ENCODE measurements at places on chromosomes 2 and 18. TPM values are rescaled to one million over a fixed set of nuclear protein-coding genes. Genes with fewer than 3 reads are reported as not detected.

Gene UGT1A3
- not detected for total RNA-seq

Gene TPGS2
- total RNA-seq = 95.8 TPM

Gene SDC1
- total RNA-seq = 14.4 TPM

Gene TGFA
- total RNA-seq = 0.56 TPM

Gene UGT1A10
- total RNA-seq = not detected

Gene PROM2
- under 0.01 TPM for total RNA-seq

Gene DNAH7
- total RNA-seq = 0.19 TPM

Gene OTOF
- total RNA-seq = 0.19 TPM

Gene VWA3B
- total RNA-seq = not detected

Gene INO80B
- total RNA-seq = 7.1 TPM

Gene FTCDNL1
- total RNA-seq = 2.1 TPM

Gene RTTN
- total RNA-seq = 12.4 TPM

Gene ATOH8
- total RNA-seq = 28.2 TPM

Gene KIF1A
- not detected for total RNA-seq

Gene MRPL30
- total RNA-seq = 32.4 TPM

Gene MARS2
- total RNA-seq = 2.3 TPM

Gene SLC38A11
- total RNA-seq = 0.28 TPM

Gene SOWAHC
- total RNA-seq = 13.8 TPM

Gene SERPINB10
- not detected for total RNA-seq

Gene ICOS
- total RNA-seq = not detected

Gene SERPINB13
- not detected for total RNA-seq

Gene GAREM1
- 3.9 TPM for total RNA-seq

Gene ERICH2
- total RNA-seq = not detected

Gene IMP4
- 163 TPM for total RNA-seq

Gene ANKRD30BL
- not detected for total RNA-seq

Gene EPB41L5
- 8.1 TPM for total RNA-seq

Gene TANC1
- 24.8 TPM for total RNA-seq

Gene PPP1R7
- total RNA-seq = 53.3 TPM

Gene ZBTB7C
- total RNA-seq = not detected

Gene TRIM43
- total RNA-seq = not detected

Gene CXCR1
- total RNA-seq = not detected

Gene ZNG1B
- 25.9 TPM for total RNA-seq

Data from regular cardiac myocyte (primary cell).